ENCODE measurements at places on chromosomes 16 and 17.

GRCh38 chr17:7651097-7651664, 455 bp downstream of the ATP1B2 start:
- peaks cover 3% of the 10 kb centered on the region for H3K4me1 ChIP-seq
- peak overlapping the region; percentile 54 for H3K4me3 ChIP-seq
- DNase-seq = no peak
- no peak overlapping the region for H3K27ac ChIP-seq
- H3K27me3 ChIP-seq = peaks cover 11% of the 10 kb centered on the region
- no peaks in the 10 kb centered on the region for H3K36me3 ChIP-seq

- no peaks in the 10 kb centered on the region for H3K36me3 ChIP-seq
- H3K4me3 ChIP-seq = no peak overlapping the region
- H3K27me3 ChIP-seq = no peaks in the 10 kb centered on the region
Measured at GRCh38 chr16:785563-786535, 2.3 kb downstream of the RPUSD1 start.

- H3K36me3 ChIP-seq = peaks cover 18% of the 10 kb centered on the region
- H3K27me3 ChIP-seq = no peaks in the 10 kb centered on the region
- no peaks in the 10 kb centered on the region for H3K4me1 ChIP-seq
- no peak for DNase-seq
Measured at GRCh38 chr16:81040842-81041241, 5.2 kb downstream of the ATMIN start.

GRCh38 chr17:65147955-65148354, 10.8 kb downstream of the RGS9 start:
- H3K36me3 ChIP-seq = no peaks in the 10 kb centered on the region
- H3K4me3 ChIP-seq = no peak overlapping the region
- peaks cover 6% of the 10 kb centered on the region for H3K4me1 ChIP-seq
- no peaks in the 10 kb centered on the region for H3K27me3 ChIP-seq
- no peak overlapping the region for H3K27ac ChIP-seq

GRCh38 chr17:63406689-63407330, 39.3 kb downstream of the CYB561 start:
- no peak overlapping the region for H3K4me3 ChIP-seq
- DNase-seq = peak; percentile 40
- no peaks in the 10 kb centered on the region for H3K36me3 ChIP-seq
